ENCODE measurements at places on chromosomes 2 and 18.

GRCh38 chr18:25825056-25825455, 265.4 kb downstream of the SS18 start:
- no peak for DNase-seq

DNA sequence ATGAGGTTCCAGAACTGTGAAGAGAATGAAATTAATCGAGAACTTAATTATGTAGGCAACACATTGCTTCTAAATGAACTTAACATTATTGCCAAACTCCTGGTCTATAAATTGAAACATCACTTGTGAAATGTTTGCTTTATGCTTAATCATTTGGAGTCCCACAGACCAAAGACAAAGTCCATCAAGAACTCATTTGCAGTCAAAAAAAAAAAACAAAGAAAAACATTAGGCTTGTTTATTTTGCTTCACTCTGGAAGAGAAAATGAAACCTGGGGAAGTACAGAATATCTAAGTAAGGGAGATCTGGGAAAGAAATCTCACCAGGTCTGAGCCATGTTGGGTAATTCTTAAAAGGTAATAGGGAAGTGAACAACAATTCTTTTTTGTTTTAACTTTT, 1363.5 kb upstream of the DDX18 start:
- DNase-seq: no peak

DNA sequence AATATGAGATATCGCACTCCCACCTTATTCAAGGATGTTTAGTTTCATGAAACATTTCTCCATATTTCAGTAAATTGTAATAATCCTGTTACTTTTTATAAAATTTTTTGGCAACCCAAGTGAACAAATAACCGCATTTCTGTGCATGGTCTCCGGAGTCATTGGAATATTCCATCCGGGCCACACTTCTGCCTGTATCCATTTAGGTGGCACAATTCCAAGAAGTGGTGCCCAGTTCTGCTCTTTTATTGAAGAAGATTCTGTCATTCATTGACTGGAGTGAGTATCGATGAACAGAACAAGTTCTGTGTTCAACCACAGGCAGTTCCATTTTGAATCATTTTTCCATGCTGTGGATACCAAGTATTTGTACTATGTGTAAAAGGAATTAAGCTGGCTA, 26.6 kb upstream of the ICOS start:
- no peak for DNase-seq

DNA sequence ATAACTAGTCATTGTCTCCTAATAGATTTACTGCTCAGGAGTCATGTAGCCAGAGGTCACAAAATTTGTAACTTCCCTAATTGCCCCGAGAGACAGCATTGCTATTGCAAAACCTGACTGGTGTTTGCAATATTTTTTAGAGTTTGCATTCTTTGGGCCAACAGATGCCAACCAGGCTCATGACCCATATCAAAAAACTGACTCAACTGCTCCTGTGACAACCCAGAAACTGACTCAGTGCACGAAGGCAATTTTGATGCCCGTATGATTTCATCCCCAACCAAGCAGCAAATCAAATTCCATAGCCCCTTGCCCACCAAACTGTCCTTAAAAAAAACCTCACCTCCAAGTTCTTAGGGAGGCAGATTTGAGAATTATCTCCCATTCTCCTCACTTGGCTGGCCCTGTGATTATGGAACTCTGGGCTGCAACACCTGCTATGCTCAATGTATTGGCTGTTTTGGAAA, 951.3 kb downstream of the TSN start:
- no peak for DNase-seq

DNA sequence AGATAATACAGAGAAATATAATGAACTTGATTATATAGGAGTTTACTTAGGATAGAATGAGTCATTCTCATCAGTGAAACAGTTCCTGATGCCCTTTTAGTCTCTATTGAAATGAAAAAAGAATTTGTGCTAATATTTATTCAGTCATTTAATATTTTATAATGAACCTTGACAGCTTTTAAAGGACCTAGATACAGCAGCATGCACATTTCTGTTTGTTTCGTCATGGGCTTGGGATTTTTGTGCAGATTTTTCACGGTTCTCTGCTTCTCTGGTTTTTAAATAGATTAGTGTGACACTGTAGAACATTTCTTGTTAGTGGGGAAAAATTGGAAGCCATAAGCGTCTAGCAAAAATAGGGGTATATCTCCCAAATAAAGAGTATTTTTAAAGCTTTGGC, 60.7 kb downstream of the NABP1 start:
- no peak for DNase-seq

GRCh38 chr2:219987830-219988229, 360.4 kb downstream of the SLC4A3 start:
- DNase-seq: no peak

DNA sequence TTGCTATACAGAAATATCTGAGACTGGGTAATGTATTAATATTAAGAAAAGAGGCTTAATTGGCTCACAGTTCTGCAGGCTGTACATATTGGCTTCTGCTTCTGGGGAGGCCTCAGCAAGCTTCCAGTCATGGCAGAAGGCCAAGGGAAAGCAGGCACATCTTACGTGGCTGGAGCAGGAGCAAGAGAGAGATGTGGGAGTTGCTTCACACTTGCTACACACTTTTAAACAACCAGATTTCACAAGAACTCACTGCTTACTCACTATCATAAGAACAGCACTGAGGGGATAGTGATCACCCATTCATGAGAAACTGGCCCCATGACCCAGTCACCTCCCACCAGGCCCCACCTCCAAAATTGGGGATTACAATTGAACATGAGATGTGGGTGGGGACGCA, 50.6 kb downstream of the MAPRE2 start:
- no peak for DNase-seq

DNA sequence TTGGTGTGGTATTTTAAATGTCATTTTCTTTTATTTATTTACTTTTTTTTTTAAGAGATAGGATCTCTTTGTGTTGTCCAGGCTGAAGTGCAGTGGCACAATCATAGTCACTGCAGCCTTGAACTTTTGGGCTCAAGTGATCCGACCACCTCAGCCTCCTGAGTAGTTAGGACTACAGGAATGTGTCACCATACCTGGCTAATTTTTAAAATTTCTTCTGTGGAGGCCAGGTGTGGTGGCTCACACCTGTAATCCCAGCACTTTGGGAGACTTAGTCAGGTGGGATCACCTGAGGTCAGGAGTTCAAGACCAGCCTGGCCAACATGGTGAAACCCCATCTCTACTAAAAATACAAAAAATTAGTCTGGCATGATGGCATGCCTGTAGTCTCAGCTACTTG, 33.5 kb upstream of the ZNF512 start:
- no peak for DNase-seq

GRCh38 chr2:192286093-192286701, 91.5 kb upstream of the TMEFF2 start:
- no peak for DNase-seq

GRCh38 chr2:174009488-174010223, 44.5 kb upstream of the SP3 start:
- DNase-seq: no peak

- DNase-seq: no peak
These were observed 42.8 kb upstream of the SGPP2 start for GRCh38 chr2:222381566-222381965.

DNA sequence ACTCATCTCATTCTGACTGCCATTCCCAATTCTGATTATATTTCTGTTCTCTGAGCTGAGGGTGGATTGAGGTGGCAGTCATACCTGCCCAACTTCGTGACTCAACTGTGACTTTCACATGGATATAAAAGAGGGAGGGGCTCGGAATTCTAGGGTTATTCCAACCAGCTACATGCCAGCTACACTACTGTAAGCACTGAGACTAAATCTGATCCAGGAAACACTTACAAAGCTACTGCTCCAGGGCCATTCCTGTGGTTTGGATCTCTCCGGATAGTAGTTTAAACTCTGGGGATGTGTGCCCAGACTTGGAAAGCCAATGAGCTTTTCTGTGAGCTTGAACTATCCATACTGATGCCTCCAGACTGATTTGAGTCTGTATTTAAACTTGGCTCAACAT, 7.9 kb downstream of the MAP2 start:
- DNase-seq: no peak

DNA sequence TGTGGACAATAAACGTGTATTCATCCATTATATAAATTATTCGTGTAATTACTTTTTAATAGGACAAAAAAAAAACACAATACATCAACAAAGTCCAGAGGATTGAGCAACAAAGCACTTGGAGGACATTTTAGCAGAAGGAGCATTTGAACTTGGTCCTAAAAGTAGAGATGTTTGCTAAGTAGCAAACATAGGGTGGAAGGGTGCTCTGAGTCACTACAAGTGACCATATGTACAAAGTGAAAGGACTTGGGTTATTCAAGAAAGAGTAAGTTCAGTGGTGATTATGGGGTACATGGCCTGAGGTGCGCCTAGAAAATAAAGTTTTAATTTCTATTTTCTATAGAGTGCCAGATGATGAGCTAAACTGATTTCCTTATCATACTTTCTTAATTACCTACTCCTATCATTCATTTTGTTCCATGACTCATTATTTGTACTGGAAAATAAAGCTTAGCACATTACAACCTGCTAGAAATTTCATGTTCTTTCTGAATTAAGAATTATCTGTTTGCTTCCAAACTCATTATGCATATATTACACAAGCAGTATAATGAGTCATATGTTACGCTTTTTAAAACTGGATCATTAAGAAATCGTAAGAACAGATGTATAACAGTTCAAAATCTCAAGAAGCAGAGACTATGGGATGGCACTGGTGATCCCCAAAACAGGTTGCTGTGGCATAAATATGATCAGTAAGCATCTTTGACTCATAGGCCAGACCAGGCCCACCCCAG, 13.1 kb upstream of the PPP1R1C start:
- no peak for DNase-seq

GRCh38 chr2:127490283-127490682, 36.0 kb downstream of the IWS1 start:
- no peak for DNase-seq

GRCh38 chr18:76505614-76506013, 10.6 kb upstream of the ZNF516 start:
- no peak for DNase-seq

- DNase-seq: no peak
These were observed 40.3 kb downstream of the RNF152 start for GRCh38 chr18:61852496-61852895.

DNA sequence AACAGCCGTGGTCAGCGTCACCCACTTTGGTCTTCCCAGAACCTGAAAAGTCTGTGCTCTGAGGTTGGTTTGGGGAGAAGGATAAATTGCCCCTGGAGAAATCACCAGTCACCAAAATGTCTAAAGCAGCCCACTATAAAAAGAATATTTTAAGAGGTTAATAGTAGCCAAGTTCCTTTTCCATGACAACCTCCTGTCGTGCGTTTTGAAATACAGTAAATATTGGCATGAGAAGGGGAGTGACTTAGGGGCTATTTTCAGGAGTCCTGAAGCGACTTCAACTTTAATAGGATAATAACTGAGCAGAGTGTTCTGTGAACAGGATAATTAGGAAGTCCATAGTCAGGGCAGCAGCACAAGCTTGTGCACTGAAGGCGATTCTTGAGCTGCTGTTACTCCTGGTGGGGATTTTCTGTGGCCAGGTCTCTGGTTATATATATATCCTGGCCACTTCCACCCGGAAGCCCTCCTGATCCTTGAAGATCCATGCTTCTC, 49.3 kb downstream of the RNF144A start:
- DNase-seq: no peak

DNA sequence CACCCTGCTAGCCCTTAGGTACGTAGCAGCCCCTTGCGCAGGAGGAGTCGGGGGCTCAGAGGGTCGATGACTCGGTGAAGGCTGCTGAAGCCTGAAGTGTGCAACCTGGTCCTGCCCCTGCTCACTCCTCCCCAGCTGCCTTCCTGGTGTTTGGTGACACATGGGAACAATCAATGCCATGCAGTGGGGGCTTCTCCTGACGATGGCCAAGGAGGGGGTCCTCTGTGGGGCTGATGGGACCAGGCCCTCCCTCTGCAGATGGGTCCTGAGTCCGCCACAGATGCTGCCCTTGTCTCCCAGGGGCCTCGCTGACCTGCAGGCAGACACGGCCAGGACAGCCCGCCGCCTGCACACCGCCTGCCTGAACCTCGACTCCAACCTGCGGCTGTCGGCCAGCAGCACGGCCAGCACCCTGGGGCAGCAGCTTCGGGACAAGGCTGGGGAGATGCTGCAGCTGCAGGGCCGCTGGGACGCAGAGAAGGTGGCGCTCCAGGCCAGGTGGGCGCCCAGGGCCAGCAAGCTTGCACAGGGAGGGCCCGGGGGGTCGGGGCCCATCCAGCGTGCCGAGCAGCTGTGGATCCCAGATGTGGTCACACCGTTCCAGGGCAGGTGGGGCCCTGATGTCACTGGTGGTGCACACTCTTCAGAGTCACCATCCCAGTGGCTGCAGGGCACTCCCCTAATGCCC, 24.6 kb downstream of the CROCC2 start:
- no peak for DNase-seq

GRCh38 chr2:55108456-55109160, 58.4 kb upstream of the RTN4 start:
- no peak for DNase-seq

DNA sequence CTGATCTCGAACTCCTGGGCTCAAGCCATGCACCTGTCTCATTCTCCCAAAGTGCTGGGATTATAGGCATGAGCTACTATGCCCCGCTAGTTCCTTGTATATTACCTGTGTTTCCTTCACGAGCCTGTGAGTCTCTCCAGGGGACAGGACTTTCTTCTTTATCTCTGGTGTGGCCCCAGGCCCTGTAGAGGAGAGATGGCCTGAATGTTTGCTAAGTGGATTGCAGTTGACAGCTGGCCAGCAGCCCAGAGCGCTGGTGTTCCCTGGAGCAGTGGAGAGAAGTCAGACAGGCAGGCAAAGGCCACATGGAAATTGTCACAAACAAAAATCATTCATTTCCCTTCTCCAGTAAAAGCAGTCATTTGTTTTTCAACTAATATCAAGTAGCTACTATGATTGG, 17.9 kb downstream of the LPIN1 start:
- DNase-seq: no peak

DNA sequence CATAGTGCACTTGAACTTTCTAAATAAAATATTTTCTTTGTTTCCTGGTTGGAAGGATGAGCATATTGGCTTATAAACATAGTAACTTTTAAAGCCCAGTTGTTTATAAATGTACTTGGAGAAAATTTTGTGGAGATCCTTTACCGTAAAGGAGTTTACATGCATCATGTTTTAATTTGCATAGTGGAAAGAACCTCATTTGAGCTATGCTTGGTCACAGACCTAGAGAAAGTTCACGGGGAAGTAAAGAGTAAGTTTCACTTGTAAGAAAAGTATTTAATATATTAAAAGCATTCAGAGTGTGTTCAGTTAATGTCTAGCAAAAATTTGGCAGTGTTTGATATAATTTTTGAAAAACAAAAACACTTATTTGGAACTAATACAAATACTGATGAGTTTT, 45.3 kb downstream of the PIKFYVE start:
- no peak for DNase-seq

- no peak for DNase-seq
These were observed 30.3 kb downstream of the MOGAT1 start for GRCh38 chr2:222701721-222702131.

DNA sequence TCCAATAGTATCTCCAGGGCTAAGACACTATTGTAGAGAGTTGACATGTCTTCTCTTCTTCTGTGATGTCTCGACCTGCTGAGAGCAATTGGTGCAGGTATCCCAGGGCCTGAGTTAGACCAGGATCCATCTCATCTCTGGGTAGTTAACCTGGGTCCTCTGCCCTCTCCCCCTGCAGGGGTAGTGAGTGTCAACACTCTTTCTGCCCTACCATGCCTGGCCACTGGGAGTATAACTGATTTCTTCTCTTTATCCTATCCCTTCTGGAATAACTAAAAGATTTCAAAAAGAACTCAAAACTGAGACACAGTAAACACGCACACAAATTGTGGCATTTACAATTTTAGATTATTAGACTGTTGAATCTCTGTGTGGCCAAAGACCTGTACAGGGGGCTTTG, 20.8 kb upstream of the SIX3 start:
- DNase-seq: no peak
